T-helper 2 cell treated with Interferon-gamma antibody and Interleukin-4, amounts not matched to agents 5 μg/mL and 100 μg/mL, for 36 hours (primary cell): ENCODE measurements at places on chromosomes 7 and 10.

GRCh38 chr10:131083915-131084790 lies 227.4 kb downstream of the TCERG1L start:
- no peak for DNase-seq

DNA sequence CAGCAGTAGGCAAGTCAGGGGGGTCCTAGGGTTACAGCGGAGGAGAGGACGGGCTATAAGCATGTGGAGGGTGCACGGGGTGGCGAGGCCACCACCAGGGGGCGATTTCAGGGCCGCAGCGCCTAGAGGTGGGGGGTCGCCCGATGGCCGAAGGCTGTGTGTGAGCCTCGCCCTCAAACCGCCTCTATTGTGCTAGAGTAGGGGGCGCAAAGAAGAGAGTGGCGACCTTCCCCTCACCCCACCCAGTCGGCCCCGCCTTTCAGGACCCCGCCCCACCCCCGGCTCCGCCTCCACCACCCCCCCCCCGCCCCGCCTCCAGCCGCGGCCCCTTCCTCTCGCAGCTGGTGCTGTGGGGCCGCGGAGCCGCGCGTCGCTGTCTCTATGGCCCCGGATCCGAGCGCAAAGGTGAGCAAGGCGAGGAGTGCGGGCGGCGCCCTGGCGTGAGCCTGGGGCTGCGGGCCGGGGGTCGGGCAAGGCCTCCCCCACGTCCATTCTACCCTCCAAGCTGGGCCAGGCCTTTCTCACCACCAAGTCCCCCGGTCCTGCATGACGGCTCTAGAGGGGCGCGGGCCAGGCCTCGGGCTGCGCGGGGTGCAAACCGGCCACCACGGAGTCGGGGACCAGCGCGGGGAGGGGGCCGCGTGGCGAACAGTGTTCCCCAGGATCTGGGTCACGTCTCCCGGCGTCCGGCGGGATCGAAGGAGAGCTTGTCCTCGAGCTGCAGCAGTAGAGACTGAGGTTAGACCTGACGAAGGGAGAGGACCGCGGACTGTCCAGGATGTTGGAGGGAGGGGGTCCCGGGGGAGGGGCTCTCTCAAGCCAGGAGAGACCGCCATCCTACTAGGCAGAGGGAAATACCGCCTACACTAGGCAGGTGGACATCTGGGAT lies at the start of gene SEMA4G:
TSS of gene SEMA4G (plus strand) at position 318 of the 889 bp plus-strand sequence. CDS start 3,409 bp downstream, outside the sequence.
- peak; percentile 22 for DNase-seq

- DNase-seq: no peak
Observed at GRCh38 chr10:120527691-120528090, 70.7 kb downstream of the PLPP4 start.

DNA sequence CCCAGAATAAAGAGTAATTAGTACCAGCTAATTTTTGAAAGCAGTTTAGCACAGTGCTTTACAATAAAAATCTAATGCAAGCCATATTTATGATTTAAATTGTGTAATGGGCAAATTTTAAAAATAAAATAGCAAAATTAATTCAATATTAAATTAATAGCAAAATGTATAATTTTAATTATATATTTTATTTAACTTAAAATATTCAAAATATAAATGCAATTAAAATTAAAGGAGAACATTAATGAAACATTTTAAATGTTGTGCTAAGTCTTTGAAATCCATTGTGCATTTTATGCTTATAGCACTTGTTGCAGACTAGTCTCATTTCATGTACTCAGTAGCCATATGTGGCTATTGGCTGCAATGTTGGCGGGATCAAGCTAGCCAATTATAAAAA lies 367.6 kb downstream of the SUGCT start:
- DNase-seq: no peak

DNA sequence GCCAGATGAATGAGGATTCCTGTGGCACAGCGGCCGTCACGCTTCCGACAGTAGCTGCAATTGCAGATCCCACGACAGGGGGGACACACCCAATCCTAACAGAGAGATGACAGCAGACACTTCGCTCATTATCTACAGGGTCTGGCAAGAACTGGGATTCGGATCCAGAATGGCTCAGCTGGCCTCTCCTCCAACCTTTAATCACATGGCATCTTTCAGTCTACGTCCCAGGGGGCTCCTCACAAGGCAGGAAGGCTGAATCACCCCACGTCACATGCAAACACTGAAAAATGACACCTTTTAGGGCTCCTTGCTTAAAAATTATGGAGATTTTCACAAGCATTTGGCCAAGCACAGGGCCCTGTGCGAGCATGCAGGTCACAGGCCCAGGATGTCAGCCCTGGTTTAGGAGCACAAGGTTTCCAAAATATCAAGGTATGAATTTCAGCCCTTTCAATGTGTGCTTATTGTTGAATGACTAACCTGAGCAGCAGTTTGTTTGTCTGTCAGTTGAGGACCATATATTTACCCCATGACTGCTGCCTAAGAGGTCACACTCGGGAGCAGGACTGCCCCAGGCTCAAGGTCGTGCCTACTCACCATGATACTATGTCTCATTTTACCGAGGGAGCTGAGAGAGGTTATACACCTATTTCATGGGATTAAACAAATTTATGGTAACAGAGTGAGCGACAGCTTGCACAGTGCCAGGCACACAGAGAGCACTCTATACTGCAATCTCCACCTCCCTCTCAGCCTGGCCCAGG lies 42.5 kb downstream of the CDCA7L start:
- no peak for DNase-seq

DNA sequence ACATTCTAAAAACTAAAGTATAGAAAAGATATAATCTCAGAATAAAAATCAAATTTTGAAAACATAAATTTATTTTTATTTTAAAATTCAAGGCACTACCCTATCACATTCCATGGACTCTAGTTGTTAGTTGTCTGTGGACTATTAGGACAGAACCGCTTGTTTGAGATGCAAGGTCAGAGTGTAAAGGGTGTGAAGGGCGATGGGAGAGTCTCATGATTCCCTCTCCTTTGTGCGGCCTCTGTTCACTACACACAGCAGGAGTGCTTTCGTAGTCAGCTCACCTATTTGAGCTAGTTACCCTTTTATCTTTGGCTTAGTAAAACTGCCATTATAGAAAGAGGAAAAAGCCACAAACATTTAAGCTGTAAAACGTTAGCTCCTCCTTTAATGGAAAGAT lies 189.8 kb upstream of the TEX47 start:
- no peak for DNase-seq

- DNase-seq: no peak
Observed at GRCh38 chr10:81013771-81014170, 476.1 kb downstream of the SH2D4B start.

GRCh38 chr10:126118476-126118875 lies 222.1 kb downstream of the FANK1 start:
- no peak for DNase-seq

- no peak for DNase-seq
Observed at GRCh38 chr7:142894985-142895593, 9.5 kb upstream of the TRPV6 start.

DNA sequence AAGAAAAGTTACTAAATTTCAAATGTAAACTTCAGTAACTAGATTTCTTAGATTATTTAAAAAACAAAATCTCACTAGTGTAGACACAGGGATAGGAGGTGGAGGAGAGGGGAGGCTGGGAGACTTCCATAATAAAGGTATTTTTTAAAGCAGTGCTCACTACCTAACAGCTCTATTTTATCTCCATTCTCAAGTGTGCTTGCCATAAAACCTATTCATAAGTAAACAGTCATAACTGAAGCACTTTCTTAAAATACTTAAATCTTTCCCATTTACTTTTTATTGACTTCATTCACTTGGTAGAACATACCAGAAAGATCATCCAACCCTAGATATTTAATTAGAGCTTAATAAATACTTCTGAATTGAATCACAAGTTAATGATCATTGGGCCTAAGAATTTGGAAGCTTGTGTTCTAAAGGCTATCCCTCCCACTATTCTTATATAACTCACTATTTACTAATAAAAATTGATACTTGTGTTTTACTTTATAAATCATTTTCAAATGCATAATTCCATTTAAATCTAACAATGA lies 107.4 kb downstream of the SNX13 start:
- no peak for DNase-seq

DNA sequence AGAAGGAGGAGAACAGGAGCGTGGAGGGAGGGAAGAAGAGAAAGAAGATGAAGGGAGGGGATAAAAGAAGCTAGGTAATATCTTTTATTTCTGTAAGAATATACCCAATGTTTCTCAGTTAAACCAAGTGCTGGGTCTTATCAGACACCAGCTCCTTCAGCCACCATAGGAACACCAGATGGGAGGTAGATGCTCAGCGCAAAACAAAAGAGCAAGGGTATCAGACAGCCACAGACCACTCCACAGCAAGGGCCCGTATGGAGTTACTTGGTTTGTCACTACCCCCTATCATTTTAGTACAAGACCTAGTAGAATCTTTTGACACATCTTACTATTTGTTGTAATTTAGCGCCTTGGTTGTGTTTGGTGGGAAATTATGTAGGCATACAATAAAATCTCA lies 65.9 kb upstream of the FAM133B start:
- DNase-seq: no peak
